ENCODE measurements at places on chromosomes 1 and 21.

GRCh38 chr1:31712630-31713029 is 8.8 kb upstream of the COL16A1 start:
- no peak for DNase-seq

DNA sequence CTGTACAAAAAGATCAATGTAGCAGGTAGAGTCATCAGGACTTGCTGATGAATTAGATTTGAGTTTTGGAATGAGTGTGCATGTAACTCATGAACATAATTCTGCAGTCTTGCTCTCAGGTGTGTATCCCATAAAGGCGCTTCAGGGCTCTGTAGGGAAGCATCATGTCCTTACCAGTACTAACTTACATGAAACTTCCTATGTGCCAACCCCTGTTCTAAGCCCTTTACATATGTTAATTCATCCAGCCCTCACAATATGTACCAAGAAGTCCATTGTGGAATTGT is 2.1 kb upstream of the FCRLB start:
- no peak for DNase-seq

- no peak for DNase-seq
Observed at GRCh38 chr1:22206551-22207125, 63.7 kb upstream of the WNT4 start.

DNA sequence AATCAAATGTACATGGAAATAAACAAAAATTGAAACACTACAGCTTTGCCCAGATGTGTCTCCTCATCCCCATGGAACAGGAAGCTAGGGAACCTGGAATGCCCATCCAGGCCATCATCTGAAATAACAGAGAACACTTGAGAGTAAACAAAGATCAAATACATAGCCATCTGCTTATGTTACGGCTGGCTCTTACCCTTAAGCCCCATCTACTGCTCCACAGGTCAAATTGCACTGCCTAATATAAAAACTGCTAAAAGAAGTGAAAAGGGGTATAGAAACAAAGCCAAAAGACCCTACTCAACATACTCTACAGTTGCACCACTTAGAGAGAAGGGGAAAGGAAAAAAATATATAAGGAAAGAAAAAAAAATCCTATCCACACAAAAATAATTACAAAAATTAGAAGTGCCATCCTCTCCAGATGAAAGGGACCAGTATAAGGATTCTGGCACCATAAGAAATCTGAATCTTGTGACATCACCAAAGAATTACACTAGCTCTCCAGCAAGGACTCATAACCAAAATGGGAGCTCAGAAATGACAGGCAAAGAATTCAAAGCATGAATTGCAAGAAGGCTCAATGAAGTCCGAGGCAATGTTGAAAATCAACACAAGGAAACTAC is 26.9 kb downstream of the OR6Y1 start:
- no peak for DNase-seq

- no peak for DNase-seq
Observed at GRCh38 chr21:45845770-45846090, 135.8 kb upstream of the COL6A1 start.

DNA sequence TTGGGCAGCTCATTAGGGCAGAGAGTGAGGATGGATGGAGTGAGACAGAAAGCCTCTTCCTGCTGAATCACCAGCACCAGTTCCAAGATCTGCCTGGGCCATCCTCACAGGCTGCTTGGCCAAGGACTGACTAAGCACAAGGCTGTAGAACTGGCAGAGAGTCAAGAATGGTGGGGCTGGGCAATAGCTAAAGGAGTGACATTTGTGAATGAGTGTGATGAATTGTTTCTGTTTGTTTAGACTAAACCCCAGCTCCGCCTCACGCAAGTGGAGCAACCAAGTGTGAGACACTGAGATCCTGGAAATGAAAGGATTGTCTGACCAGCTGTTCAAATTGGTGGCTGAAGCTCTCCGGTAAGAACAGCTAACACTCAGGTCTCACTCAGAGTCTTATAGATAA is 38.6 kb downstream of the BRINP2 start:
- no peak for DNase-seq

- no peak for DNase-seq
Observed at GRCh38 chr1:222247081-222247480, 300.8 kb downstream of the HHIPL2 start.

- DNase-seq = no peak
Observed at GRCh38 chr1:149848340-149849110, 50.8 kb upstream of the BOLA1 start.

GRCh38 chr1:85289207-85289847 is 12.9 kb upstream of the BCL10 start:
- DNase-seq = no peak

Measured in activated T-helper 1 cell treated with anti-CD3 and anti-CD28 coated beads, Interleukin-2, amount 50 U/mL, for 16 hours (primary cell).